Activated T-cell treated with anti-CD3 and anti-CD28 coated beads, Interleukin-2, amount 50 U/mL, for 1 hour (primary cell): ENCODE measurements at places on chromosomes 5 and 9.

DNA sequence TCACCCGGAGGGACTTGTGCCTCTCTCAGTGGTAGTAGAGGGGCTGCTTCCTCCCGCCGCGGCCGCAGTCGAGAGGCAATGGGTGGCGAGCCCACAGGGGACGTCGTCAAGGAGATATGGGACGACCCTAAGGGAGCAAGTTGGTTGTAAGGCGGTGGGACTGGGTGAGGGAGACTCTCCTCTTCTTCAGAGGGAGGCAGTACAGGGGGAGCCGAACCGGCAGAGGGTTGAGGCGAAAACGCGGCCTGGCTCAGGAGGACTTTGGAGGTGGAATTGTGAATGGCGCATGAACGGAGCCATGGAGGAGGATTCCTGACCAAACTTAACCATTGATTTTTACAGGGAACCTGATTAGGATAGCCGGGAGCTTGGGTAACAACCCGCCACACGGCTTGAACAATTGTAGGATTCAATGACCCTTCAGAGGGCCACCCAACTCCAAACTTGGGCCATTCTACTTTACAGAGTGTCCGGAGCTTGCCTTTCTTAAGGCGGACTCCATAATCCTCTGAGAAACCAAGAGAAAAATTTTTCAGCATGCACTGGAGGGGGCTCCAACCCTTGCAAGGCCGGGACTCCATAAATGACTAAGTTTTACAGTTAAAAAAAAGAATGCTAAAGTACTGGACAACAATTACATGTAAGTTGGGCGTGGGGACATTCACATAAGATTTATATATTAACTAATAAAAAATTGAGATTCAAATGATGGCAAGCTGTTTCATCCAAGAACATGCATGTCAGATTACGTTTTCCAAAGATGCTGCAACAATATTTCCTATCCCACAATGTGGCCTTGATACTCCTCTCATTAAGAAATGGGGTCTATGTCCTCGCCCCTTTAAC is 19.4 kb upstream of the RHOBTB3 start:
- no peak for DNase-seq

DNA sequence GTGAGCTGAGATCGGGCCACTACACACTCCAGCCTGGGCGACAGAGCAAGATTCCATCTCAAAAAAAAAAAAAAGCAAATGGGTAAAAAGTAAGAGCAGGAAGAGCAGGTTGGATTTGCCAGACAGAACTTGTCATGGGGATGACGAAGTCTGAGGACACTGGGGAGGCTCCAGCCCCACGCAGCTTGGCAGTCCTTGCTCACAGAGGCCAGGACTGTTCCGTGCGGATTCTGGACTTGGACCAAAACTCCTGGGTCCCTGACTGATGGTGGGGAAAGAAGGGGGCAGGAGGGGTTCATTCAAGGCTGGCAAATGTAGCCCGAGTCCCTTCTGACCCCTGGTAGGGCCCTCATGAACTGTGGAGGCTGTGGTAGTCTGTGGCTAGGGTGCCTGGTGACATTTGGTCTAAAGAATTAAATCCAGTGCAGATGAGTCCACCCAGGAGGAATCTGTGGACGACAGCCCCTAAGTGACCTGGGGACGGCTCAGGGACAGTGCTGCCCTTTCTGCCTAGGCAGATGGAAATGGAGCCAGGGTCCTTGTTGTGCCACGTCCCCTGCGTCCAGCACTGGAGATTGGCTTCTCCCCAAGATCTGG is 3.1 kb downstream of the FGD3 start:
- DNase-seq, result no peak

DNA sequence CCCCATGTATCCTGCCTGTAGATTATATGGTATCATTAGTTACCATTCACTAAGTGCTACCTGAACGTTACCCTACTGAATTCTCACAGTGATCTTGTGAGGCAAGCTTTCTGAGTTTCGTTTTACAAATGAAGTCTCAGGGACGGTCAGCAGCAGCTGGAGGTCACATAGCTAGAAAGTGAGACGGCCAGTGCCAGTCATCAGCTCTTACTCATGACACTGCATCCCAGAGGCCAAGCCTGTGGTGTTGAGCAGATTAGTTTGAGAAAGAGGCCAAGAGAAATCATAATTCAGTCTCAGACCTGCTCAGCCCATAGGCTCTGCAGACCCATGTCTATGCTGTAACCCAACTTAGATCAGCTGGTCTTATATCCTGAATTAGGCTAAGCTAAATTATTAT is 95.7 kb upstream of the EGFLAM start:
- no peak for DNase-seq

DNA sequence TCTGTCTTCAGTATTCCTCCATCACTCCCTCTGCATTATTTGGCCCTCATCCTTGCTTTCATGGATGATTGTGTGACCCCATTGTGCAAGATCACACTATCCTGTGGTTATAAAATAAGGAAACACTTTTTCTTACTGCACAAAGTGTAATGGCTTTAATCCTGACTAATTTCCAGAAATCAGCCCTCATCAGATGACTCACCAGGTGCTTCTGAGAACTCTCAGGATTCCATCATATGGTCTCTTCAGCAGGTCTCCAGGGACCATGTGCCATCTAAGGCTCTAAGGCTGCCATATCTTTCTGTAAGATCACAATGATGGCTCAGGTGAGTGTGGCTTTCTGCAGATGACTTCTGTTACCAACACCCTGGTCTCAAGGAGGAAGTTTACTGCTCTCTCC is 27.3 kb upstream of the FER start:
- no peak for DNase-seq

- no peak for DNase-seq
Observed at GRCh38 chr9:33158843-33159776, 8.0 kb downstream of the B4GALT1 start.

GRCh38 chr5:103953601-103954382 is 391.2 kb upstream of the NUDT12 start:
- DNase-seq, result no peak

GRCh38 chr9:95953986-95954385 is 78.5 kb downstream of the ERCC6L2 start:
- DNase-seq, result no peak

- no peak for DNase-seq
Observed at GRCh38 chr9:114185570-114186490, 30.5 kb downstream of the COL27A1 start.

- DNase-seq, result no peak
Observed at GRCh38 chr9:134533850-134534588, 107.6 kb upstream of the COL5A1 start.

GRCh38 chr5:126523818-126524510 is 71.1 kb downstream of the ALDH7A1 start:
- DNase-seq, result no peak

DNA sequence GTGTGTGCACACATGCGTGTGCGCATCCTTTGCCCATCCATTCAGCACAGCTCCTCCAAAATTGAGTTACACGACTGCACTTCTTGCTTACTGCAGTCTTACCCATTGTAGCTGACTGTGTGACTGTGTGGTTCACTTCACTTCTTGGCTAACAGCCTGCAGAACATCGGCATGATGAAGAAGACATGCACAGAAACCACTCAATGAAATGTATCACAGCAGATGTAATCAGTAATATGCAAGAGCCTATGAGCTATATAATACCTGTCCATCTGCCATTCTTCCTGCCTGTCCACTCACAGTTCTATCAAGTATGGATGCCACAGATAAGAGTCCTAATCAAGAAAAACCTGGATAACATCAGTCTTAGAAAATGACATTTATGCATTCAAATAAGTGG is 83.9 kb downstream of the TRPM3 start:
- DNase-seq, result no peak

GRCh38 chr9:31393240-31393639 is 991.2 kb upstream of the ACO1 start:
- no peak for DNase-seq

- DNase-seq, result no peak
Observed at GRCh38 chr5:68838157-68838718, 255.6 kb upstream of the SLC30A5 start.

- DNase-seq, result no peak
Observed at GRCh38 chr9:15724016-15724415, 171.2 kb downstream of the CCDC171 start.

DNA sequence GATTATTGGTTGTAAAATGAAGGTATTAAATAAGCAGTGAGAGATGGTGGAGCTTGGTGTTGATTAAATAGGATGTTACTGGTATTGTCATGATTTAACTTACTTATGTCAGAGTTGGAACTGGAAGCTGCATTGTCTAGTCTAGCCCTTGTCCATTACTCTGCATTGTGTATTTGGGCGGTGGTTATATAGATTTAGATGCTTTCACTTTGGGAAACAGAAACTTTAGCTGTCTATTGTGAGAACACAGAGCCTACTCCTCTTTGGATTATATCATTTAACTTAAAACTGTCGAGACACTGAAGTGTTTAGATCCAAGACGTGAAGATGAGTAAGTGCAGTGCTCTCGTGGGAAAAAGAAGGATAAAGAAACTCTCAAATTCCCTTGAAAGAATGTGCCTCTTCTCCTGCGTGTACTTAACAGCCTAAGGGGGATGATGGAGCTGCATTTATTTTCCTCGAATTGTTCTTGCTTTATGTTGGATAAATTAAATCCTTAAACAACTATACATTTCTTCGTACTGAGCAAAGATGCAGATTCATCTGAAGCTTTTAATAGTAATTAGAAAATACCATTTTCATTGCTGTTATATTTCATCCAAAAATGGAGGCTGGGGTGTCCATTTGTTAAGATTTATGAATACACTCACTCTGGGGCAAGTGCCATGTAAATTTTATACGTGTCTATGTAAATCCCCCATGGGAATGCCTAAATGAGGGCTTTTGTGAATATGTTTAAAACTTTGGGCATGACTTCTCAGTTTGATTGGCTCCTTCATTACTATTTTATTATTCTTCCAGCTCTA is 21.6 kb downstream of the FBXL7 start:
- no peak for DNase-seq

DNA sequence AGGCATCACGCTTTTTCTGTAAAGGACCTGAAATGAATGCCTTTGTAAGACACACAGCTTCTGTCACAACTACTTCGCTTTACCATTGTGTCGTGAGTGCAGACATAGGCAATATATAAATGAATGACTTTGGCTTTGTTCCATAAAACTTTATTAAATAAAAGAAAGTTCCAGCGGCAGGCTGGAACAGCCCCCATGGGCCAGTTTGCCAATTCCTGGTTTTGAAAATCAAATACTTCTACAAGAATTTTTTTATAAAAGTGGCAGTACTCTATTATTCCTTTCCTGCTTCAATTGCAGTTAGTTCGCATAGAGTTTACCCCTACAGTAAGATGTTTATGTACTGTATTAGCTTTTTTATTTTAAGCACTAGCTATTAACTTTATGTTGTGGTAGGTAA is 53.7 kb downstream of the SRFBP1 start:
- no peak for DNase-seq

DNA sequence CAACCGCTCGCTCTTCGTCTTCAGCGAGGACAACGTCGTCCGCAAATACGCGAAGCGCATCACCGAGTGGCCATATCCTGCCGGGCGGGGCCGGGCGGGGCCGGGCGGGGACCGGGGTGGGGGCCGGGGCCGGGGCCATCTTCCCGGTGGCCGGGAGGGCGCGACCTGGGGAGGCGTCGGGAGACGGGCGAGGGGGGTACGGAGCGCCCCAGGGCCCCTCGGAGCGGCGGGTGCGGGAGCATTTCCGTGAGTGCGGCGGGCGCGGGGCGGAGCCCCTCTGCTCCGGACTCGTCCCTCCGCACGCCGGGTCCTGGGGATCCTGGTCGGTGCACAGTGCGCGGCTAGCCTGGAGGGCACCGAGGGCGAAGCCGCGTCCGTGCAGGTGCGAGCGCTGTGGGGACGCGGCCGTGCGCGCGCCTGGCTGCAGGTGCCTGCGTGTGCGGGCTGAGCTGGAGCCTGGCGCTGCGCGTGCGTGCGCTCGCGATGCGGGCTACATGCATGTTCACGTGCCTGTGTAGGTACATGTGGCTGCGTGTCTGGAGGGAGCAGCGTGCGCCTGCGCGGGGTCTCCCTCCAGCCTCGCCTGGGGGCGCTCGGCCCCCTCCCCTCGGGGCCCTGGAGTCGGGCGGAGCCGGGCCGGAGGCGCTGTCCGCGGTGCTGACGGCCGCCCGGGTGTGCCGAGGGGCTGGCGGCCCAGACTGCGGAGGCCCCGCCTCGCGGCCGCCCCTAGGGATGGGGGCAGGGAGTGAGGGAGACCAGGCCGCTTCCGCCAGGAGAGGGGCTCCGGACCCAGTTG is 762 bp downstream of the CACNA1B start:
- DNase-seq, result peak; percentile 37
